CMK (cell line): ENCODE measurements at places on chromosomes 1 and 21.

DNA sequence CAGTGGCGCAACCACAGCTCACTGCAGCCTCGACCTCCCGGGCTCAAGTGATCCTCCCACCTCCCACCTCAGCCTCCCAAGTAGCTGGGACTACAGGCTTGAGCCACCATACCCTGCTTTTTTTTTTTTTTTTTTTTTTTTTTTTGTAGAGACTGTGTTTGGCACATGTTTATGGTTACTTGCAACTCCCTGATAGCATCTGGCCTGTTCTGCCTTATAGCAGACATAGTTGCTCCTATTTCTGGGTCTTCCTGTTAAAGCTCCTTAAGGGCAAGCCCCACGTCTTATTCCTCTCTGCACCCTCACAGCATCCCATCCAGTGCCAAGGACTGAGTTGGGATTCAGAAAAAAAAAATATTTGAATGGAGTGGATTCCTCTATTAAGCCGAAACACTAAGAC is 17.1 kb upstream of the CNR2 start:
- no peak for DNase-seq

DNA sequence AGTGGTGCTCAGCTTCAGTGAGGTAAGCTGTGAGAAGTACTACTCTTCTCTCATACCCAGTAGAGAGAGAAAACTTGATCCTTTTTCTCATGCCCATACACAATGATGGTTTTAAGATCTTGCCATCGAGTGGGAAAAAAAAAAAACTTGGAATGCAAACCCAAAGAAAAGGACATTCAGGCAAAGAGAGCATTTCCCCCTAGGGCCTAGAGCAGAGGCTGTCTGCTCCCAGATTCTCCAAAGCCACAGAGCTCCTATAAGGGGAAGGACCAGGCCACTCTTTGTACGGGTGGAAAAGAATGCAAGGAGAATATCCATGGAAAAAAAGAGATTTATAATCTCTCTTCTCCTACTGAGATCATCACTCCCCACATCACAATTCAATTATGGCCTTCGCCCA is 34.9 kb downstream of the MROH9 start:
- no peak for DNase-seq

GRCh38 chr1:57616921-57617320 is 193.1 kb upstream of the DAB1 start:
- DNase-seq: no peak

DNA sequence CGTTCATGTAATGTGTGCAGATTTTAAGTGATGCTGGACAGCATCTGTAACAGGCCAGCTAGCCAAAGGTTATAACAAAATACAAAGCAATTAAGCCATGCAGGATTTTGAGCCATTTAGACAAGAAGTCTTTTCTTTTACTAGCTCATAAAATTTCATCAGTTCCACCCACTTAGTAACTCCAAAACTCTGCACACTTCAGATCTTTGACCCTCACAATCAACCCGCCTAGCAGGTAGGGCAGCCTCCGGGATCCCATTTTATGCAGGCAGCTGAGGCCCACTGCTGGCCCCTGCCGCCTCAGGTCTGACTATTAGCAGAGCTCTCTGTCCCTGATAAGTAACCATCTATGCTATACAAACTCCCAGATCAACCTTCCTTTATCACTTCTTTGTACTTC is 9.2 kb downstream of the LBR start:
- no peak for DNase-seq

- DNase-seq: peak; percentile 73
Observed at GRCh38 chr21:15064576-15065391, at the start of gene NRIP1. Gene NRIP1 (minus strand): TSS chr21:15065000. CDS start chr21:14968192, 96,808 bp downstream.

DNA sequence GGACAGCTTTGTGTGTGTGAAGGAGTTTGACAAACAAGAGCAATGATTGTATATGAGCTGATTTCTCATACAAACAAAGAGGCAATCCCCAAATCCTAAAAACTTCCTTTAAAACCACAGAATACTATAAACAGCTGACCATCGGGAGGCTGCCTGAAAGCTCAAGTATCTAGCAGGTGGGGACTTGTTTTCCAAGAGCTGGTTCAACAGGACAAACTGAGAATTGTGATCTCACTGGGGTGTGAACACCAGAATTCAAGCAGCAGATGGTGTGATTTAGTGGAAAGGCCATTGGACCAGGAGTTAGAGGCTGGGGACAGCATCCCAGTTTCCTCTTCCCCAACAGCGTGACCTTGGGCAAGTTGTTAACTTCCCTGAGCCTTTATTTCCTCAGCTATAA is 13.9 kb downstream of the LMX1A start:
- DNase-seq: no peak

- DNase-seq: no peak
Observed at GRCh38 chr1:225877580-225877979, 4.6 kb downstream of the TMEM63A start.

DNA sequence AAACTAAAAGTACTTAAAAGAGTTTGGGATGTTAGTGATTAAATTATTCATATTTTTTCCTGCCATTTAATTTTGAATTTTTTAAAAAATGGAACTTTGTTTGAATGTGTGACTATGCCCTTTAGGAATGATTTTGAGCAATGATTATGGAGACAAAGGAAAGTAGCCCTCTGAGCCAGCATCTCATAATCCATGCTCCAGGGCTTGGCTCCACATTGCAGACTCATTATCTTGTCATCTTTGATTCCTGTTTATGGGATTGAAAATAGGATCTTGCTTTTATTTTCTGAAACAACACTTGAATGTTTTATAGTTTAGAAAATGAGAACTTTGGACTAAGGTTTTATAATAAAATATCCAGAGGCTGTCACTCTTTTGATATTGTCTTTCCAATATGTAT is 14.5 kb downstream of the AXDND1 start:
- no peak for DNase-seq

- no peak for DNase-seq
Observed at GRCh38 chr1:223208164-223209076, 65.4 kb upstream of the TLR5 start.

DNA sequence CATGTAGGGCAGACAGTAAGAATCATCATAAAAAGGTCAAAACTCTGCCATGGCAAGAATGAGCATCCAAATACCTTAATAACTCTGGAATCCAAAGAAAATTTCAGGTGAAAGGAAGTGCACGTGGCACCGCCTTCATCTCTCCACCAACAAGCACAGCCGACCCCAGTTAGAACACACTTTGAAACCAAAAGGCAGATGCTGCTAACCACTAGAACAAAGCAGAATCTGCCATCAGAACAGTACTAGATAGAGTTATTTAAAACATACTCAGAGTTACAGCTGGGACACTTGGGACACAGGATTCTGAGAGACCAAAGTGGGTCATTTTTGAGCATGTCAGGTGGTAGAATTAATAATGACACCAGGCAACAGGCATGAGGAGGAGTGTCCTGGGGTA is 106.7 kb upstream of the SOD1 start:
- no peak for DNase-seq

- no peak for DNase-seq
Observed at GRCh38 chr1:234823191-234824176, 213.5 kb upstream of the IRF2BP2 start.

DNA sequence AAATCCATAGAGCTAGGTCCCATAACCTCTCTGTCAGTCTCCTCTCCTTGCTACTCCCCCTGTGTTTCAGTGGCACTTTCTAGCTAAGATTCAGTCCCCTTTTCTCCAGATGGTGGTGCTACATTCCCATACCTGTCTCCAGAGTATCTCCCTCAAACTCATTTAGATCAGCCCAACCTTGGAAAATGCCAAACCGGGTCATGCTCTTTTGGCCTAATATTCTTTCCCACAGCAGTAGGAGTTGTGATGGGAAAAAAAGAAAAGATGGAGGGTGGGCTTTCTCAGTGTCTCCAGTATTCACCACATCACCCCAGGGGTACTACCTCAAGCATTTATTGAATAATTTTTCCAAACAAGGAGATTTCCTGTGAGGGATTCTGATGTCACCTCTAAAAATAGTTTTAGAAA is 3.2 kb upstream of the RXFP4 start:
- DNase-seq: peak; percentile 53
